ENCODE measurements at places on chromosomes 3 and 15.

DNA sequence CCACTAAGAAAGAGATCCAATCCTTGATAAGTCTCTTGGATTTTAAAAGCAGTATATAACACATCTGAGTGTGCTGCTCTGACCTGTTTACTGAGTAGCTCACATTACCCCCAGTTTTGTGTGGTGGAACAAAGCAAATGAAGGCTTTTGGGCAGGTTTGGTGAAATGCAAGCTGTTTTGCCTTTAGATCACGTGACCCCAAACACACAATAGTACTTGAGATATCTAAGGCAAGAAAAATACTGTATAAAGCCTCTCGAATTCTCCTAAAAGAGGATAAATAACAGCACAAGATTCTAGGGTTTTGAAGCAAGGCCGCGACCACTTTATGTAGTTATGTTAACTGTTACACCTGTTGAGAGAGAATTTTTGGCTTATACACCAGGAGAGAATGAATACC lies 49.3 kb upstream of the TRIM42 start:
- DNase-seq, result no peak

DNA sequence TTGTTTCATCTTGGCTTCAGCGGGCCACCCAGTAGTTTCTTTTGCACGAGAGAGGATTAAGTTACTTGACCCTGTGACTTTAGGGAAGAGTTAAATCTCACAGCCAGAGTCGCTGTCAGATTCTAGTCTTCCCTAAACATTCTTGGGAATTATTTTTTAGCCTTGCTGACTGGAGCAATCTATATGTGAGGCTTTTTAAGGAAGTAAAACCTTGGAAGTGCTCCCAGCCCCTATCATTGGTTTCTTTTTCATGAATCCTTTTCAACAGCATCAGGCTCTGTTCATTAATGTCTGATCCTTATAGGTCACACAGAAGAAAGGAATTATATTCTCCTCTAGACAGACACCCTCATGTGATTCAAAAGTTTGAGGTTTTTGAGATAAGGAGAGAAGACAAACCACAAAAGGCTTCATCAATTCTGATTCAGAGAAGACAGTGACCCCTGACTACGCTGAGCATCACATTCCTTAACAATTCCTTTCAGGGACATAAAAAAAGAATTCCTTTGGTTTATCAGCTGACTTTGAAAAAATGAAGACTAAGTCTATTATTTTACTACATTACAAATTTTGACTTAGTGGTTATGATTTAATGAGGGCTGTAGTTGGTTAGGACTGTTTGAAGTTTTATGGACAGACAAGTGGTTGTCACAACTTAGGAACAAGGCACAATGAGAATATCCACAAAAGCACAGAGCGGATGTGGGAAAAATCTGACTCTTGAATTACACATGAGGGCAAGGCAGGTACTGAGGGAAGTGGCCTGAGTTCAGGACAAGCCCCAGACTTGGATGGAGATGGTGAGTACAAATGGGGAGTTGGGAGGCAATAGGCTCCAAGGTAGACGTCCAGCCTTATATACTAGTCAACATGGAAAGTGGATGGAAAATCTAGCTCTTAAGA lies 171.1 kb upstream of the STT3B start:
- no peak for DNase-seq

DNA sequence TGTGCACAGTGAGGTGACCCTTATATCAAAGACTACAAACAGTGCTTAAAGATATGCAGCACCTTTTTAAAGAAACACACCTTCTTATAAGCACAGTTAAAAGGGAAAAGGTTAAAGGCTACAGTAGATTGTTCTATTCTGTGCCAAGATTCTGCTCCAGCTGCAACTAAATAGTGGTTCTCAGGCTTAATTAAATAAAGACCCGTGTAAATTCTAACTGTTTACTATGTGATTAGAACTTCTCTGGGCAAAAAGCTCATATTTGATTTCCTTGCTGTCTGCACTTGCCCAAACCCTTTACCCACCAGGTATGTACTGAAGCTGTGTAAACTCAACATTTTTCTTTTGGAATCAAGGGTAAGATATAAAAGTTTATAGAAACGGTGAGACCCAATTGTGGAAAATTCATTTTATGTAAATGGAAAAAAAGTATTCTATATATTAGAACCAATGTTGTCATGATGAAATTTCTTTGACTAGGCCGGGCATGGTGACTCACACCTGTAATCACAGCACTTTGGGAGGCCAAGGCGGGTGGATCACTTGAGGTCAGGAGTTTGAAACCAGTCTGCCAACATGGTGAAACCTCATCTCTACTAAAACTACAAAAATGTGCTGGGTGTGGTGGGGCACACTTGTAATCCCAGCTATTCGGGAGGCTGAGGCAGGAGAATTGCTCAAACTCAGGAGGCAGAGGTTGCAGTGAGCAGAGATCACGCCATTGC lies 230.6 kb downstream of the MECOM start:
- DNase-seq, result no peak

GRCh38 chr15:70323111-70323851 lies 225.6 kb upstream of the TLE3 start:
- DNase-seq, result no peak

DNA sequence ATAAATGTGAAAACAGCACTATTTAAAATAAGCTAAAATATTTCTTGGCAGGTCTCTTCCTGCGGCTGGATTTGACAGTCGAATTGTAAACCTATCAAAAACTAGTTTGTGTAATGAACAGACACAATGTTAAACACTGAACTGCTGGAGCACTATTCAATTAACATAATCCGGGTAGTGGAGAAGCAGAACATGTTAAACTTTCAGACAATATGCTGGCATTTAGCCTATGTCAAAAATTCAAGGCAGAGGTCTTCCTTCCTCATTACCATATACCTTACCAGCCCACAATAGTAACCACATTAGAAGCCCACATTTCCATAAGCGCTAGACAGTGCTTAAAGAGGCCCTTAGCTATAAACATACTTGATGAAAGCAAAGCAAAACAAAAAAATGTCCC lies 1042.9 kb downstream of the ROBO1 start:
- DNase-seq, result no peak

DNA sequence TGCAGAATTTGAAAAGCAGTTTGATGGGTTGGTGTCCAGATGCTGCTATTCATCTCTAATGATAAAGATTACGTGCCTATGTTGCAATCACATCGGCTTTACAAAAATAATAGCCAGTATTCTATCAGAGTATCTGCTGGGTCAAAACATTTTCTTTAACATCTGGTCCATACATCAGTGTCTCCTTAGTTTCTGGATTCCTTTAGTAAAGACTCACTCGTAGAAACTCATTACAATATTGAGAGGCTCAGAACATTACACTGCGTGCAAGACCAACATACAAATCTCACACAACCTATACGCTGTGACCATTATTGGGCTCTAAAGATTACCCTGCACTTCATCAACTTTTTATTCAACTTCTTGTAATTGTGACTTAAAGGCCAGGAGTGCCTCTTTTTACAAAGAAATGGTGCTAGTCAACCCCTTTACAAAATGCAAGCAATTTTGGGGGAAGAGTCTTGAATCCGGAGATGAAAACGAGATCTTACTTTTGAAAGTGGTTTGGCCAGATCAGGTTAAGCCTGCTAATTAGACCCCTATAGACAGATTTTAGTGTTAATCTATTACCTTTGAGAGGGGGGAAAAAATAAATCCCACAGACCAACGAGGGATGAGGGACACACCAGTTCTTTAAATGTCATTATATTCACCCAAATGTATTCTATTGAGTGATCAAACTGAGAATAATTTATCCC lies 2.9 kb downstream of the TRA2B start:
- DNase-seq, result no peak

All from stimulated activated CD8-positive, alpha-beta memory T cell treated with anti-CD3 and anti-CD28 coated beads, Interleukin-7, amount 100 ng/mL, for 48 hours (primary cell).